Psoas muscle (tissue), 8 donors: ENCODE measurements at places on chromosomes 12 and 14. TPM values are rescaled to one million over a fixed set of nuclear protein-coding genes. Genes with fewer than 3 reads are reported as not detected.

DNA sequence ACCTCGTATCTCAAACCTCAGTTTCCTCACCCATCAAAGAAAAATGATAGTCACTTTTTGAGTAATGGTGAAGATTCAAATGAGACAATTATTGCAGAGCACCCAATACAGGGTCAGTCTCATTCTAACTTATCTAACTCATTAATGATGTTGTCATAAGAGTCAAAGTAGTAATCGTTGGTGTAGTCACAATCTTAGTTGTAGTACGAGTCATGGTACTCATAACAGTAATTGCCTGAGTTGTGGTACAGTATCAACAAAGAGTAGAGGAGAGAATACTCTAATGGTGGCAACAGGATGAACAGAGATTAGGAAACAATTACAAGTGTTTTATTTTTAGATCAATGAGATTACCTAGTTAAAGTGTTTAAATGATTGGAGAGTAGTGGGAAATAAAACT, 93.6 kb upstream of the TMTC2 start:
- DNase-seq = no peak

DNA sequence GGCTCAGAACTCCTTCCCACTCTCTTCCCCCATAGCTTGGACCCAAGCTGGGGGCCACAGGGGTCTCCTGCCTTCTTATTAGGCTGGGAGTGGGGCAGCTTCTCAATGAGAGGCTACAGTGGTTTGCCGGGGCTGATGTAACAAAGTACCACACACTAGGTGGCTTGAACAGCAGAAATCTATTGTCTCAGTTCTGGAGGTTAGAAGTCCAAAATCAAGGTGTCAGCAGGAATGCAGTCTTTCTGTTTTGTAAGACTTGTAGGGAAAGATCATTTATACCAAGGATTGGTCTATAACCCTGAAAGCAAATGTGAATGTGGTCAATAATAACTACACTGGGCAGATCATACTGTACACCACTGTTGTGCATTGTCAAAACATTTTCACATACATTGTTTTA, 124.5 kb upstream of the ARHGAP5 start:
- DNase-seq = no peak

DNA sequence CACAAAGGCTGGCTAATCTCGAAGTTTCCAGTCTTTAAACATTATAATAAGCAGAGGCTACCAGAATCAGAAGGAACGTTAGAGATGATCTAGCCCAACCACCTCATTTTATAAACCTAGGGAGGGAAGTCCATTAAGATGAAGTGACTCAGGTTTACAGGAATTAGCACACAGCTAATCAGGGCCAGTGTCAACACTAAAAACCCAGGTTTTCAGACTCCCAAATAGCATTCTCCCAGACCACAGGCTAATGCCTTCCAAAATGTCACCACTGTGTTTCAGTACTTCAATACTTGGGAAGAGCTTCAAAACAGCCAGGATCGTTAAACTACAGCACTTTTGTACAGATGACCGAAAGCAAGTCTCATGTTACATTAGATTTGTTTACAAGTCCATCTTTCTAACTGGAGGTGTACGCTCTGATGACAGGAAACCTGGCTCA, 89.2 kb downstream of the FOXN3 start:
- DNase-seq = no peak

GRCh38 chr14:93906341-93907329, 20.5 kb upstream of the FAM181A start:
- DNase-seq = no peak

DNA sequence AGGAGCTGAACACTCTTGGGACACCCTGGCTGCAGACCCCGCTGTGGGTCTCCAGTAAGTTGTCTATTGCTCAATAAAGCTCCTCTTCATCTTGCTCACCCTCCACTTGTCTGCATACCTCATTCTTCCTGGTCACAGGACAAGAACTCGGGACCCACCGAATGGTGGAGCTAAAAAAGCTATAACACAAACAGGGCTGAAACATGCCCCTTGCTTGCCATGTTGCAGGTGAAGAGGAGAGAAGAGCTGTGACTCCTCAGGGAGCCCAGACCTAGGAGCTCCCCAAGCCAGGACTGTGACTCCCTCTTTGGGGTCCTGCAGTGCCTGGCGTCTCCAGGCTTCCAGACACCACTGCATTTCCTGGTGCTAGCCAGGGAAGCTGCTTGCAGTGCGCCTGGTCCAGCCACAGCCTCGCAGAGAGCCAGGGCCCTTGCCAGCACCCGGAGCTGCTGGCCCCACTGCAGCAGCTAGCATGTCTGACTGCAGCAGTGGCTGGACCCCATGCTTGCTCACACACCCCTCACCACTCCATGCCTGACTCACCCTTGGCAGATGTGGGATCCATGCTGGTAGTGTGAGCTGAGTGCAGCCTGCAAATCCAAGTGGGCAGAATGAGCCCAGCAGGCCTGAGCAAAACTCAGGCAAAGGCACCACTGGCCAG, 37.1 kb upstream of the OR5AU1 start:
- DNase-seq = no peak

DNA sequence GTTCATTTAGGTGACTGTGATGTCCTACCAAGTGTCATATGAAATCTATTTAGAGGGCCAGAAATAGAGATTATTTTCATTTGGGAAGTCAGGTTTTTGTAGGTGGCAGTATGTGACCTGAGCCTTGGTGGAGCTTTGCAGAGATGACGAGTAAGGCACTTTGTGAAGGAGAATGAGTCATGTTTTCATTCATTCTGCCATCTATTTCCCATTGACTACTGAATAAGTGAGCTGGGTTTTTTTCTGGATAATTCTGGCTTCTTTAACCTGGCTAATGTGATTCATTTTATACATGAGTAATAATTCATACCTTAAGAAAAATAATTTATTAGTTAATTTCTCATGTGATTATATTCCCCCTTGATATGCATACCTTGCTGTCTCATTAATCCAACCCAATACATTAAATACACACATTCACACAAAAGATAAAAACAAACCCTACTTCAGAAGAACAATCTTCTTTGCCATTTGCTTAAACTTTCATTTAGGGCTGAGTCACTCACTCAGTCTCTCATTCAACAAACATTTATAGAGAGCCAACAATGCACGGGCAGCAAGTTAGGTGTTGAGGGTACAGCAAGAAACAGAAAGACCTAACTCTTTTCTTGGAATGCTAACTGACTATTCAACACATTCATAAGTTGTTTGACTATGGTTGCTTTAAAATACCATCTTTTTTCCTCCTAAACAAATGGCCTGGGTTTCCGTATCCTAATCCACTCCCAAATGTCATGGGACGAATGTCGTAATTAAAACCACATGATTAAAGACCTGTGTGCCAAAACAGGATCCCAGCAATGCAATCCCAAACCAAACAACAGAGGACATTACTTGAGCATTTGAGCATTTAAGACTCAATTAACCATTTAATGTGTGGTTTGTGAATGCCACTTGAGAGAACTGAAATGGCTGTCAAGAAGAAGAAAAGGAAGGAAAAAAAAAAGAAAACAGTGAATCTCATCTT, 78.0 kb downstream of the KITLG start:
- no peak for DNase-seq

DNA sequence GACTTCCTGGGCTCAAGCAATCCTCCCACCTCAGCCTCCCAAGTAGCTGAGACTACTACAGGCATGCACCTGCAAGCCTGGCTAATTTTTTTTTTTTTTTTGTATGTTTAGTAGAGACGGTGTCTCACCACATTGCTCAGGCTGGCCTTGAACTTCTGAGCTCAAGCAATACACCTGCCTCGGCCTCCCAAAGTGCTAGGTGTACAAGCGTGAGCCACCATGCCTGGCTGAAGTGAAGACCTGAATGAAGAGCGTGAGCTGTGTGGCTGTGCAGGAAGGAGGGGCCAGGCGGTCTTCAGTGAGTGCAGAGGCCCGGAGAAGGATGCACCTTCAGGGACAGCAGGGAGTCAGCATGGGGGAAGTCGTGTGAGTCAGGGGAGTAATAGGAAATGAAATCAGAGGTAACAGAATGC, 14.9 kb upstream of the NFKBIA start:
- no peak for DNase-seq

DNA sequence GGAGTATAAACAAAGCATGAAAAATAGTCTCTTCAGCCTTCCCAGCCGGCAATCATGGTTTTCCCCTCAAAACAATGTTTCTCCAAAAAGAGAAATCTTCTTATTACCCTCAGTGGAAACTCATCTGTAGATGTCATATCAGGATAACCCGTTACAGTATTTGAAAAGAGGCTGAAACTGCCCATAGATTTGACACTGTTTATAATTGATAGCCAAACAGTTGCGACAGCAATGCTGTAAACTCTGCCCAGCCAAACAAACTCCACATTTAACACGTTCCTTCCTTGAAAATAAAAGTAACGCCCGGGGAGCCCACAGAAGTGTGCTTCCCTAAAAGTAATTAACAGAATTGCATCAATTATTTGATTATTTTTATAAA, 201.3 kb upstream of the FOXN3 start:
- no peak for DNase-seq

DNA sequence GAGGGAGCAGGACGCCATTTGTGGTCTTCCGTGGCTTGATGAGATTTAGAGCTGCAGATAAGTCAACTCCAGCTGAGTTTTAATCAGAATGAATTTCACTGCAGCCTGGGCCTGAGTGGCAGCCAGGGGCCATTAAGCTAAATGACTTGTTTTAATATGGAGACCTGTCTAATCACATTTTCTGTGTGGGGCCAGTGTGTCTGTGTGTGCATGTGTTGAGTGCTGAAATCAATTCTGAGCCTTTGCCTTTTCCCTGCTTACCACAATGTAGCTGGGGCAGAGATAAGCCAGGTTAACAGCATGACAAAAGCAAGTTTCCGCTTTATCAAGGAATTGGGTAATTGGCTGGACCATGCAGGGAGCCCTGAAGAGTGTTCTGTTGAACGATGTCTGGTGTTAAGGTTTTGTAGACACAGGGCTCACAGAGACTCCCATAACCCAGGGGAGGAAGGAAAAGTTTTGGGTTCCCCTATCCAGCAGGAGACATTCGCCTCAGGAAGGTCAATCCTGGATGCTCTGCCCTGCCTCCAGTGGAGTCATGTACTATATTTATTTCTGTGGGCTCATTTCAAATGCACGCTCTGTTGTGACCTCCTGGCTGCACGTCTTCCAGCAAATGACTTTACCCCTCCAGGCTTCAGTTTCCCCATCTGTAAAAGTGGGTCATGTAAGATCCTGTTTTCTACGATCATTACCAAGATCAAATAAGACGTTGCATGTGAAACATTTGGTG, 24.2 kb downstream of the RPH3A start:
- no peak for DNase-seq

- DNase-seq = no peak
Measured at GRCh38 chr12:4224206-4224889, 49.2 kb upstream of the CCND2 start.

DNA sequence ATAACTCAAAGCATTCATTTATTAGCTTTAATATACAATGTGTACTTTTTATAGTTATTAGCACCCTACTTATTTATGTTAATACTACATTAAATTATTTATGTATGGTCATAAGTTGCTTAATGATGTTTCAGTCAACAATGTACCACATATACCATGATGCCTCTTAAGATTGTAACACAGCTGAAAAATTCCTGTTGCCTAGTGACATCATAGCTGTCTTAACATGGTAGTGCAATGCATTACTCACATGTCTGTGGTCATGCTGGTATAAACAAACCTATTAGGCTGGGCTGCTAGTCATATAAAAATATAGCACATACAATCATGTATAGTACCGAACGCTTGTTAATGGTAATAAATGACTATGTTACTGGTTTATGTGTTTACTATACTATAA, 120.4 kb downstream of the ANO6 start:
- DNase-seq = no peak

- no peak for DNase-seq
Measured at GRCh38 chr12:4991373-4991772, 52.3 kb upstream of the KCNA5 start.

DNA sequence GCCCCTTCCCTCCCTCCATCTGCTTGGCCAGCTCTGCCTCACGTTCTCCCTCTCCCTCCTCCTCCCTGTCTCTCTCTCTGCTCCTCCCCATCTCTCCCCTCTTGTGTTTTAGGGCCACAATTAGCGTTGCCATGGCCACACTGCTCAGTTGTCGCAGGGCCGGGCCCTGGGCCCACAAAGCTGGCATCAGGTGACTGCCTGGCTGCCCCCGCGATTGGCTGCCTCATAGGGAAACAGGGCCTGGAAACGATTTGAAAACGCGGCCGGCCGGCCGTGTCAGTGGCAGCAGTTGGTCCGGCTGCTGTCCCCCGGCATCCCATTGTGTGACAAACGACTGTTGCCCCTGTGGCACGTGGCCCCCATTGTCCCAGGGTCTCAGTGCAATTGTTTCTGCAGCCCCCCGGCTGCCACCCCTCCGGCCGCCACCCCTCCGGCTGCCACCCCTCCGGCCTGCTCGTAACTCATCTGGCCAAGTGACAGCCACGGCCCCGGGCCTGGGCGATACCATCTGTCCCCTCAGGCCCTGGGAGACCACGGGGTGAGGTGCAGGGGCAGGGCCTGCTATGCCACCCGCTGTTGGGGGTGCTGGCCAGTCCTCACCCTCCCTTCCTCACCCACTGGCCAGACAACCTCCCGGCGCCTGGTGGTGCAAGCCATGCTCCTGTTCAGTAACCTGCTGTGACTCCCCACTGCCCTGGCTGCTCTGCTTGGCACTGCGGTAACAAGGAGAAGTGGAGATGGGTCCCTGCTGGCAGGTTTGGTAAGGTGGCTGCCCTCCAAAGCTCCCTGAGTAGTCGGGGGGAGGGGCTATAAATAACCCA, 17.4 kb downstream of the FOXN4 start:
- DNase-seq = no peak

GRCh38 chr14:54909817-54910558, 7.4 kb upstream of the GCH1 start:
- no peak for DNase-seq

DNA sequence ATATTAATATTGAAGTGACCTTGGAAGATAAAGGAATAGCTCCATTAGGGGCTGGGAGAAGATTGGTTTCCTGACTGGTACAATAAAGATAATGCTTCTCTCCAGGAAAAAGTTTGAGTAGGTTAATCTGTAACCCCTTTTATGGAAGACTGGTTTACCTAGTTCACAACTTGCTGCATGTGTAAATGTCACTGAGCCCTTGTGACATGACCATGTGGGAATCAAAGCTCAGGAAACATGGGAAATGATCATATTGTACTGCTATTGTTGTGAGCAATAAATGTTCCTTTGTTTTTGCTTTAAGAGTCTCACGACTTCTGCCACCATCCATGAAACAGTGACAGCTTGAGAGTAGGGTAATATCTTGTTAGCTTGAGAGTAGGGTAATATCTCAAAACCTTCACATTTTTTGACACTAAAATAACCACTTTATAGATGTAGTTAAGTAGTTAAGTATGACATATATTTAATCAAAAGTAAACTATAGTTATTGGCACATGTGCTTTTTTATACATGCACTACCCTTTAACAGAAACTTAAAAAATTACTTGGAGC, 1338.6 kb downstream of the FSCB start:
- no peak for DNase-seq

GRCh38 chr12:49921299-49921698, 17.6 kb upstream of the FAIM2 start:
- no peak for DNase-seq

GRCh38 chr14:84592770-84593169, 937.2 kb upstream of the FLRT2 start:
- no peak for DNase-seq

Gene KLRC2
- not detected for total RNA-seq

Gene TSPAN19
- not detected for total RNA-seq
